ENCODE measurements at places on chromosomes 1 and 21.

- DNase-seq = no peak
These were observed 4.5 kb downstream of the CDKN2C start for GRCh38 chr1:50974618-50974935.

DNA sequence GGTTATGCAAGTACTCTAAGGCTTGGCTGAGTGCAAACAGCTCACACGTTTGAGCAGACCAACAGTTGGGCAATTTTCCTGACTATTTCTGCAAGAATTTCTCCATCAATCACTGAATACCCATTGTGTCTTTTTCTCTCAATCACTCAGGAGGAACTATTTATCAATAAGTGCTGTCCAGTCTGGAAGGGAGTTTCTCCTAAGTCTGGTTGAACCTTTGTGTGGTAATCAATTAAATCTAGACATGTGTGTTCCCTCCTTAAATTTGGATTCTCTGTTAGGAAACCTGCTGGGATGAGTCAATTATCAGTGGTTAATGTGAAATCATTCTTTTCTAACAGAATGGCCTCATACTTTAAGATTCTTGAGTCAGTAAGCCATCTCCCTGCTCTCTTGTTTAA is 6.8 kb upstream of the AADACL3 start:
- no peak for DNase-seq

- DNase-seq = no peak
These were observed 9.5 kb downstream of the GPR137B start for GRCh38 chr1:236151739-236152424.

GRCh38 chr1:209815490-209815889 is 9.5 kb upstream of the IRF6 start:
- no peak for DNase-seq

DNA sequence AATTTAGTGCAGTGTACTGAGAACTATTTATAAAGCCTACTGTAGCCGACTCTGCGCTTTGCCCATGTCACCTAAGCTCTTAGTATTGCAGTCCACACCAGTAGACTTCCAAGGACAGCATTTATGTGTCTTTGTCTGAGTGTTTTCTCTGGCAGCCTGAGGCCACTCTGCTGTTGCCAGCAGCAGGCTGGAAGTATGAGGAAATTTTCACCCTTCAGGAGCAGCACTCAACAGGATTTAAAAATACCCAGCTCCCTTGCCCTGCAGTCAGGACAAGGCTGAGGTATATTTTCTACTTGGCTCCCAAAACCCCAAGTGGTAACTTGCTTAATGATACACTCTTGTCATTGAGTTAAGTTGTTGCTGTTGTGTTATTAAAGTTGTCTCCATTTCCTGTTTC is 230.1 kb downstream of the SRGAP2C start:
- DNase-seq = no peak

DNA sequence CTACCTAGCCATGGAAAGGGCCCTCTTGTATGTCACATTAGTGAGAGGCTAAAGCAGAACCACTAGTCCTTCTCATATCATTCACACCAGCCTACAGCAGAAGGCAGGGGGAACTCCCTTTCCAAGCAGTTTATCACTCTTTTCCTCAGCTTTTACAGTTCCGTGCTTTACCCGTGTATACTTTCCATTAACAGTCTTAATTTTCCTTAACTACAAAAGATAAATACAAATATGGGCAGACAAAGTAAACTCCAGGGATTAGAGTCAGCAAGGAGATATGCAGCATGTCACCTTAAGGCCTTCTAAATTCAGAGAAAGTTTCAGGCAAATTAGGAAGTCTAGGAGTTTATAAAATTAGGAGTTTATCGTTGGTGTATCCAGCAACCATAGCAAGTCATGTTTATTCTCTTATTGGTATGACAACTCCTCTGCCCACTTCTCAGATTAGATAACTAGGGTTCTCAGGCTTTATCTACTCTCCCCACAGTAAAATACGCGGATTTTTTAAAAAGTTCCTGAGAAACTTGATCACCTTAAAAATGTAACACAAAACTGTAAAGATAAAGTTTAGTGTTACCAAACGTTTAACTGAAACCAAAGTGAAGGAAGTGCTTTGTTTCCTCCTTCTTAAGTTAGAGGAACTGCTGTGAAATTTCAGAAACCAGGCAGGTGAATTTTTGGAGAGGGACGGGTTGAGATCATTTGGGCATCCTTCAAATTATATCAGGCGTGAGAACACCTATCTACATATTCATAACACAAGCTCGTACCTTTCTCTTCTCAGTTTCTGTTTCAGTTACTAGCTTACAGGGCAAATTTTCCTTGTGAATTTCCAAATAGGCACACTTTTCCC is 42.7 kb upstream of the SLC19A2 start:
- DNase-seq = no peak

- no peak for DNase-seq
These were observed 109.8 kb downstream of the ETS2 start for GRCh38 chr21:38915546-38915945.

DNA sequence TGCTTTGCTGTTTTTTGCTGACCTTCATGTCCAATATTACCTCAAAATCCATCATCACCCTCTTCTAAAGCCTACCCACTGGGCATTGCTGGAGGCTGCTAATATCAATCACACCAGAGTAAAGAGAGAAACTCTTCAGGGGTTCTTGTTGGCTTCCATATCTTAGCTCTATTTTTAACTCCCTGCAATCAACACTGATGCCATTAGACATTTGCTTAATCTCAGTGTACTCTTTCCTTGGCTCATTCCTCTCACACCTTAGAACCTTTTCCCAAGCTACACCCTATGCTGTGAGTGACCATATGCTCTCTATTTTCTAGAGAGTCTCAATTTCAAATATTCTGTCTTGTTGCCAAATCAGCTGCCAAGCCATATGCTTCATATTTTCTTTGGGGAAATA is 40.6 kb upstream of the RABGAP1L start:
- DNase-seq = no peak

DNA sequence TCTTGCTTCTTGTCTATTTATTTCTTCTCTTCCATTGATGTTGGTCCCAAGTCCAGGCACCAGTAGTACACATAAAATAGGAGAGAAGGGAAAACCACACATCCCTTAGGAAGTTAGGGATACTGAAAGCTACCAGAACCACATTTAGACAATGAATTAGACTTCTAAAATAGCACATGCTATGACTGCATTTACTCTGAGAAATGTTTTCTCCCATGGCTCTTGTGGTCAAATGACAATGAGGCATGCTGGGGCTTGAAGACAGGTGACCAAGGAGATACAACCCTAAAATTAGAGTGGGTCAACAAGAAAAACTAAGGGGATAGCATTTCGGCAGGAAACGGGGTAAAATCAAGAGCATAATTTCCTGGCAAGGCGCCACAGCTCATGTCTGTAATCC is 17.1 kb downstream of the MTOR start:
- no peak for DNase-seq

DNA sequence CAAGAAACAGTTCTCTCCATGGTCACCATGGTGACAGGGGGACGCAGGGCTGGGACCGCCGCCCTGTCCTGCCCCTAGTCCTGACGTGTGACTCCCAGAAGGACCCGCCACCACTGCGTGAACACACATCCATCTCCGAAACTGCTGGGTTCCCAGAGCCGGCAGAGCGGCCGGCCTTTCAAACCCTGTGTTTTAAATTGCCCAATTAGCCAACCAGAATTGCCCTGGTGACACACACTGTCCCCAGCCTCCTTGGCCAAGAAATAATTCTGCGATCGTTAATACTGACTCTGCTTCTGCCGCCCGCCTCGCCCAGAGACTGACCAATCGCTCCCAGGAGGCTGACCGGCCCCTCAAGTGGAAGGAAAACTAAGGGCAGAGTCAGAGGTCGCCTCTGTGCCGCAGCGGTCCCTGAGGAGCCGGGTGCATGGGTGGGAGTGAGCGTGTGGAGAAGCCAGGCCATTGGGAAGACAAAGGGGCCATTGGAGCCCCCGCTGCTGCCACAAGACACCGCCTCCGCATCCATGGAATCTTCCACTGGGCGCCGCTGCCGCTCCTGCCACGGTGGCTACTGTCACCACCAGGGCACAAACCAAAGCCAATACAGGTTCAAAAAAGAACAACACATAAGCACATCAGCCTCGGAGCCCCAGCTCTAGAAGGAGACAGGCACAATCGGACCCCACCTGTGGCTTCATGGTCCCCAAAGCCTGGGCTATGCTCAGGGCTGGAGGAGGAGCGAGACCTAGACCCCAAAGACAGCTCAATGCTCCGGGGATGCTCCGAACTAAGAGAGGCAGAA is 273.2 kb downstream of the NPHP4 start:
- no peak for DNase-seq

DNA sequence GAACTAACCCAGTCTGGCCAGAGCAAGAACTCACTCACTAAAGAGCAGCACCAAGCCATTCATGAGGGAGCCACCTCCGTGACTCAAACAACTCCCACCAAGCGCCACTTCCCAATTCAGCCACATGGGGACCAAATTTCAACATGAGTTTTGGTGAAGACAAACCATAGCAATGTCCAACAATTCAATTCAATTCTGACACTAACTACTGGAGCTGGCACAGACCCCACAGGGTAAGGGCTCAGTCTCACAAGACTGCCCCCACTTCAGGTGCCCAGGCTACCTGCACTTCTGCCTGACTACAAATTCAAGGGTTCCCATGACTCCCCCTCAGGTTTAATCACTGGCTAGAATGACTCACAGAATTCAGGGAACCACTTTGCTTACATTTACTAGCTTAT is 48.8 kb upstream of the RAP1A start:
- no peak for DNase-seq

DNA sequence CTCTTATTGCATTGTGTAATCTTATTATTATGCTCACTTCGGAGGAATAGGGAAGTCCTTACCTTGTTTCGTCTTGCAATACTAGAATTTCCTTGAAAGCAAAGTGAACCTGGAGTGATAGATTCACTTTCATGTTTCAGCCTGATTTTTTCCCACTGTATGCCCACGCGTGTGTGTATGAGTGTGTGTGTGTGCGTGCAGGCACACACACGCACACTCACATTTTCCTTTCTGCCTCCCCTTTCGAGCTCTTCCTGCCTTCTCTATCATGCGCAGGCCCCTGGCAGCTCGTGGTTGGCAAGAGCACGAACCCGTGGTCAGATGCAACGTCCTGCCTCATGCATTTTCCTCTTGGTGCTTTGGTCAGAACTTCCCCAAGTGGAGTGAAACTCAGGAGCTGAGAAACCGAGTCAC is at the start of gene GCSAML:
Gene GCSAML, plus strand, starts transcription at position 366 of the 414 bp plus-strand sequence. CDS start 58 bp downstream, outside the sequence.
- no peak for DNase-seq

GRCh38 chr1:39987869-39988268 is 32.9 kb downstream of the MFSD2A start:
- no peak for DNase-seq

DNA sequence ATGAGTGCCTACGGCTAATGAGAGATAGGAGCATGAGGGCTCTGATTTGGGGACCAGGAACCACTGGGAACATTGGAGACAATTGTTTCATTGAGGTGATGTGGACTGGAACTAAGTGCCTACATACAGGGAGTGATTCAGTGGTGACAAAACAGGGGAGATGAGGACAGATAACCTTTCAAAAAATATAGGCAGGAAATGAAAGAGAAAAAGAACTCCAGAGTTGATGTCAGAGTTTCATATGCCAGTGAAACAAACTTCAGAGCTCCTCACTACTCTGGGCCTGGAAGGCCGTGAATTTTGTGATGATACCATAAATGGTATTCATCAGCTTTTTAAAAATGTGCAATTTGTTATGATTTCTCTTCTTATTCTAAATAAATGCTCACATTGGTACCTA is 39.3 kb downstream of the FASLG start:
- no peak for DNase-seq

DNA sequence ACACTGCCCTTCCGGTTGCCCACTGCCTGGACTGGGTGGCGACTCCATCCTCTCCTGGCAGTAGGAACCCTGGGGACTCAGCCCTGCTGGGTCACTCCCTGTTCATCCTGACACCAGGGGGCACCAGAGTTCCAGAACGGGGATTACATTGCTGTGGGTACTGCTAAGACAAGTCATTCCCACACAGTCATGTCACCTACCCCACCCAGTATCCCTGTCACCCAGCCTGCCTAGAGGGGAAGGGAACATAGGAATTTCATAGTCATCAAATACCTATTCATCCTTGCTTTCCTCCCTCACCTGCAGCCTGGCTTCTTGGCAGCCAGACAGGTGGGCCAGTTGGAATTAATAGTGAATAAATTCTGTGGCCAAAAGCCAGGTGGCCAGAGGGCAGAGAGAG is 9.8 kb upstream of the SFN start:
- peak; percentile 67 for DNase-seq

- peak; percentile 79 for DNase-seq
These were observed 26.3 kb downstream of the AHDC1 start for GRCh38 chr1:27577504-27578188.

DNA sequence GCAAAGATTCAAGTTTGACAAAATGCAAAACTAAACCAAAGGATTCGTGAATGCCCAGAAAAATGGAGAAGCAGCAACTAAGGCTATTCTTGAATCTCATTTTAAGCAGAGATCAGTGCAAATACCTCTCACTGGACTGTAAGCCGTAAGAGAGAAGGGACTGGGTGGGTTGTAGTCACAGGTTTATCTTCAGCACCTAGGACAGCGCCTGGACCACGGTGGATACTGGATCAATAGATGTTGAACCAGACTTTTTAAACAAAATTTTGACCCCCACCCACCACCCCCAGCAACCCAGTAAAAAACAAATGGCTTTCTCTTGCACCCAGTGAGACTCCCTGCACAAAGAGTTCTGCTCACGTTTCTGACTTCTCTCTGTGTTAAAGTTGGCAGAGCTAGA is 347.1 kb downstream of the AJAP1 start:
- DNase-seq = no peak

DNA sequence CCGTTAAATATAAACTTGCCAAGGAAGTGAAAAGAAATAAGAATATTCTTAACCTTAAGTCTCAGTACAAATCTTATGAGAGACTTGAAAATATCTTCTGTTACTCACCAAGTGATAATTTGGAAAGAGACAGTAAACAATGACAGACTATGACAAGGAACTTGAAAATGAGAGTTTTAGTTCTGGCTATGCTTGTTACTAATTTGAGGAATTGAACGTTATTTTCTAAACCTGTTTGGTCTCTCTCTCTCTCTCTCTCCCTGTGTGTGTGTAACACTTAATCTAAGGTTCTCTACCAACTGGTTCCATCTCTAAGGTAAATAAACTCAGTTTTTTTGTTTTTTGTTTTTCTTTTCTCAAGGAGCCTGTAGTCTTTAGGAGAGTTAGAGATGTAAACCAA is 161.8 kb downstream of the AMY1C start:
- DNase-seq = no peak

DNA sequence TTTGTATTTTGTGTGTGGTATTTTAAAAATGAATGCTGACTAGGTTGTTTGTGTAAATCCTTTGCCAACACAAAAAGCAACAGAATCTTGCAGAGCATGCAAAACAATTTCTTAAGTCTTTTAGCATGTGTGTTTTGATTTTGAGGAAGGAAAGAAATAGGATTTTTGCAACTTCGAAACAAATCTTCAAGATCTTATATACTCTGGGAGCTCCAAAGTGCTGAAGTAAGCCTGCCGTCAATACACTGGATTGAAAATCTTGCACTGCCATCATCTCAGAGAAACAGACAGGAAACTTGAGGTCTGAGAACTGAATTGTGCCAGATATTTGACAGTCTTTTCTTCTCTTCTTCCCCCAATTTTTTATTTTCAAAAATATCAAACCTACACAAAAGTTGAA is 29.3 kb upstream of the DISP1 start:
- DNase-seq = no peak

Data from right hindlimb (tissue), 1 donor.